ENCODE measurements at places on chromosomes 3 and 15.

- no peak for DNase-seq
Observed at GRCh38 chr3:147705651-147706051, 296.5 kb downstream of the ZIC1 start.

GRCh38 chr3:56782906-56783305 is 18.8 kb downstream of the ARHGEF3 start:
- DNase-seq = no peak

GRCh38 chr3:134211797-134212196 is 38.9 kb downstream of the RYK start:
- no peak for DNase-seq

DNA sequence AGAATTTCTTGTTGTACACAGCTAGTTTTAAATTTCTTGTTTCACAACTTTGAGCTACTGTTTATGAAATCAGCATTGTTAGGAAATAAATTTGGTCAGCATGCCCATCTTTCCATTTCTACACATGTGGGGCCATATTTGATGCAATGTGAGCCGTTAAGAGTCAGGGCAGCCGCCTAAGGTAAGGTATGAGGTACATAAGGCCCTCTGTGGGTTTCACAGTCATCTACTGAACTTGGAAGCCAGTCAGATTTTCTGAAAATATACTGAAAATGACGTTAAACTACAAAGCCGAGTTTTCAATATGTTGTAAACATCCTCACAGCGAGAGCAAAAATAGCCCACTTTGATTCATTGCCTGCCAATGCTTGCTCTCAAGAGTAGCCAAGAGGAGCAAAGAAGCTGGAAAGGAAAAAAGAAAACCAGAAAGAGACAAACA is 94.7 kb upstream of the PDZRN3 start:
- no peak for DNase-seq

- DNase-seq = no peak
Observed at GRCh38 chr15:43346305-43346704, 15.9 kb upstream of the LCMT2 start.

GRCh38 chr3:52299879-52300611 is 12.4 kb downstream of the GLYCTK start:
- peak; percentile 4 for DNase-seq

- no peak for DNase-seq
Observed at GRCh38 chr3:60217156-60217911, 1033.9 kb downstream of the FHIT start.

- no peak for DNase-seq
Observed at GRCh38 chr3:42662813-42663535, 9.5 kb downstream of the ZBTB47 start.

GRCh38 chr3:132916096-132916495 is 122.1 kb upstream of the TMEM108 start:
- no peak for DNase-seq

- DNase-seq = no peak
Observed at GRCh38 chr3:12188681-12189287, 30.1 kb upstream of the TIMP4 start.

DNA sequence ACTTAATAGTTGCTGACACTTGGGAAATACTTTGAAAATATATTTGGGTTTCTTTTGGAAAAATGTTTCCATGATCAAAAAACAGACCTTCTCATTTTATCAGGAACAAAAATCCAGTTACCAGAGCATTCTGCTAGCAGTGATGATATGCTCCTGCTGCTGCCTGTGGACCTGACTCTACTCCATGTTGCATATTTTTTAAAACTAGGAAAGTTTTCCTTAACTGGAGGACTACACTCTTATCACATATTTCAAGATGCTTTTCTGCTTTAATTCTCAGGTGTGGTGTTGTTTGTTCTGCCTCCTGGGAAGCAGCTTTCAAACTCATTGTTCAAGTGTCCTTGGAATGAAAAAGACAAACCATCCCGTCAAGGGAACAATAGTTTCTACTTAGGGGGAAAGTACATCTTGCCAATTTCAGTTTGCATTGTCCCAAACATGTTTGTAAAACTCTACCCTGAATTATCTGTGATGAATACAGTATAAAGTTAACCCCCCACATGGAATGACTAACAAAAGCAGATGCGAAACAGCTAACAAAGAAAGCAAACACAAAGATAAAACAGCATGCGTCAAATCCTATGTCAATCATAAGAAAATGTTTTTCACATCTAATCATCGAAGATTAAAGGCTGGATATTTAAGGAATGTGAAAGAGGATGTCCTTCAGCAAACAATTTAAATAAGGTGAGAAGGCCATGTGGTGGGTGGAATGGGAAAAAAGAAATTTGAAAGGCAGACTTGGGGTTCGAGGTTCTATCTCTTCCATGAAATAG is 40.1 kb upstream of the PSMD6 start:
- no peak for DNase-seq

DNA sequence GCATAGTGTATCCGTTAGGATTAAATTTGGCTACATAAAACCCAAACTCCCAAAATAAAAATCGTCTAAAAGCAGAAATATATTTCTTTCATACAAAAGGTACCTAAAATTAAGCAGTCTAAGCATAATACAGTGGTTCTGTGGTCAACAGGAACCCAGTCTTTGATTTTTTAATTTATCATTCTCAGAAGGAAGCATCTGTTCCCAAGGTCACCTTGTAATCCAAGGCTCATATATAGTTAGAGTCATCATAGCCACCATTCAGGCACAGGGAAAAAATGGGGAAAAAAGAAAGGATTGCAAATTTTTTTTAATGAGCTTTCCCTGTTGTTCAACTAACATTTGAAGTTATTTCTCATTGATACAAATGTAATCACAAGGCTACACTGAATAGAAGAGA is 983.2 kb downstream of the PLOD2 start:
- DNase-seq = no peak

Data from DMS79 (cell line).